Activated T-cell treated with anti-CD3 and anti-CD28 coated beads for 24 hours (primary cell): ENCODE measurements at places on chromosomes 16 and 17.

DNA sequence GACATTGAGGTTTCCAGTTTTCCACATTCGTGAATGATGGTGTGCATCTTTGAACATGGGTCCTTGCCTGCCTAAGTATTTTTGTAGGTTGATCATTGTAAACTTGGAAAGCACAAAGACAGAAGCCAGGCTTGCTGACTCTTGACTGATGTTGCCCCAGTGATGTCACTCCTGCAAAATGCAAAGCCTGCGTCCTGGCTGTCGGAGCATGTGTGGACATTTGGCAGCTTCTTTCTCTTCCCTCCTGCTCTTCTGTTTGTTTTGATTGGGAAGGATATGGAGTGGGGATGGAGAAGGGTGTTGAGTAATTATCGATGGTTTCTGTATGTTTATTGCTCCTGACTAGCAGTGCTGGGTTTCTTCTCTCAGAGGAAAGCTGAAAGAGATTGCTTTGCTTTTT is 3.2 kb downstream of the NDE1 start:
- DNase-seq = no peak

DNA sequence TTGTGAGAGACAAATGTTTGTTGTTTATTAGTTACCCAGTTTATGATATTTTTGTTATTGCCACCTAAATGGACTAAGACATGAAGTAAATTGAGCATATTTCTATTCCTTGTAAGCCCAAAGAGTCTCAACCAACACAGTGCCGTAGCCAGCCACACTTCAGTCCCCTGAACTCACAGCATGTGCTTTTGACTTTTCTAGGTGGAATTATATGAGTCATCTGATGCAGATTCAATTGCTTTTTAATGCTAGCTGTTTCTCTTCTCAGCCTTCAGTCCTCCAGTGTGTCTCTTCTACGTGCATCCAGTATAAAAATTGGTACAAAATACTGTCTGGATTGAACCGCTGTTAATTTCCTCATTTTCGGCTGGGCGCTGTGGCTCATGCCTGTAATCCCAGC is 39.0 kb downstream of the IQCK start:
- no peak for DNase-seq

DNA sequence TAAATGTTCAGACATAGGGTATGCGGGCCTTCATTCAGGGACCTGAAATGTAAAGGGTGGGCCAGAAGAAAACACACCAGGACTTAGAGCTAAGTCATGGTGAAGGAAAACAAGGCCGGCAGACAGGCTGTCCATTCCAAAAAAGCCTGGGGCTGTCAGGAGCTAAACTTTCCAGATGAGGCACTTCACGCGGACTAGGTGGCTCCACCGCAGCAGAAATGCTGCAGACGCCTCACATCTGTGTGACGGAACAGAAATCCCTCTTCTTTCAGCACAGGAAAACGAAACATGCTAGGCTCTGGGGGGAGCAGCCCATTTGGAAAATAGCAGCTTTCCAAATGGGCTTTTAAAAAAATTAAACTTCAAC is 88.7 kb downstream of the HS3ST3A1 start:
- no peak for DNase-seq

- DNase-seq = no peak
Observed at GRCh38 chr16:48381201-48381600, 4.0 kb downstream of the SIAH1 start.

GRCh38 chr16:4382795-4383357 is 11.2 kb downstream of the VASN start:
- no peak for DNase-seq

DNA sequence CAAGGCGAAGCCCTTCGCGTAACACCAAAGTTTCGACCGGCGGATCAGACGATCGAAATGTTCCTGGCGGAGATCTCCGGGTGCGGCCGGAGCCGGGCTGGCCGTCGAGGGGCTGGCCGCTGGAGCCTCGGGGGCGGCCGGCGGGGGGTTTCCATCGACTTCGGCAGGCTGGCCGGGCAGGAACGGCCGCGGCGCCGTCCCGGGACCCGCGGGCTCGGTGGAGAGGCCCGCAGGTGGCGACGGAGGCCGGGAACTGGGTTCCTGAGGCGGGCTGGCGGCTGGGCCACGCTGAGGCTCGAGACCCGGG is 1.1 kb downstream of the EPOP start:
- no peak for DNase-seq

GRCh38 chr16:88971371-88972097 is 5.5 kb downstream of the CBFA2T3 start:
- no peak for DNase-seq

- DNase-seq = no peak
Observed at GRCh38 chr17:70104791-70105523, 29.9 kb downstream of the KCNJ16 start.

- no peak for DNase-seq
Observed at GRCh38 chr17:69551212-69552010, 136.9 kb downstream of the MAP2K6 start.

GRCh38 chr17:58352596-58353388 is 791 bp upstream of the SUPT4H1 start:
- no peak for DNase-seq

DNA sequence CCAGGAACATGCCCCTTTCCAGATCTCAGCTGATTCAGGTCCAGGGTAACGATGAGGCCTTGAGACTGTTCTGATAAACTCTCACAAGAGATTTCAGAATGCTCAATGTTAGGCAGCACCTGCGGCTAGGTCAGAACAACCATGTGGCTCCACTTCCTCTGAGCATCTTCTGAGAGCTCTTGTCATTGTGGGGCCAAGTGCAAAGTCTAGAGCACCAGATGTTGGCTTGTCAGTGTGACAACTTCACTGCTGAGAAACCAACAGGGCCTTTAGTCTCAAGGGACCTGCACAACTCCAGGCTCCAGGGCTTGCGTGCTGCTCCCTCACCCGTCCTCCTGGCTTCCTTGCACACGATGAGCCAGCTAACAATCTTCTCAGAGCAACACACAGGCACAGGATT is 29.0 kb downstream of the FCSK start:
- no peak for DNase-seq

DNA sequence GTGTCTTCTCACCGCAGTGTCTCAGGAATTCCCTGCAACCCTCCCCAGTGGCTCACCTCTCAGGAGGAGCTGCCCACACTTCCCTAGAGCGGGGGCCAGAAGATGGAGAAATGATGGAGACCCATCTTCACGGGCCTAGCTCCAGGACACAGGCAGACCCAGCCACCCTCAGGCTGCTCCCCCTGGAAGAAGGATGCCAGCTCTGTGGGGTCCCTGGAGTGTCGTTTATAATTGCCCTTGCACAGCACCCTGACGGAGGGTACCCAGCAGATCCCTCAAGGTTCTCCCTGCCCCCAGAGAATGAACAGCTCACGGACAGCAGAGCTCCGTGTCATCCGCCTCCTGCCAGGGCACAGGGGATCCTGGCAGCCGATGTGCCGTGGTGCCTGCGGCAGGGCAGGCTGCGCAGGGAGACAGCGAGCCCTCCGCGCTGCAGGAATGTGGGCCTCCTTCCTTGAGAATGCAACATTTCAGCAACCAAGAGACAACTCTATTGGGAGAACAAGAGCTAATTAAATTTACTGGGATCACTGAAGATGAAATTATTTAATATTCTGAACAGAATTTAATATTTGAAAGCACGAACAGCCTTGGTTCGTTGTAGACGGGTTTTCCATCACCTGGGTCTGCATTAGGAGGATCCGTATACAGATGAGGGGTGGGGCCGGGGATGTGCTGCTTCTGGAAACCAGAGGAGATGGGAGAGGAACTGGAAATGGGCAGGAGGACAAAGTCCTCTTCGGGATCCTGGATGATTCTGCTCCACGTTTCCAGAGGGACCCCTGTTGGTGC is 21.0 kb upstream of the RBFOX3 start:
- no peak for DNase-seq

DNA sequence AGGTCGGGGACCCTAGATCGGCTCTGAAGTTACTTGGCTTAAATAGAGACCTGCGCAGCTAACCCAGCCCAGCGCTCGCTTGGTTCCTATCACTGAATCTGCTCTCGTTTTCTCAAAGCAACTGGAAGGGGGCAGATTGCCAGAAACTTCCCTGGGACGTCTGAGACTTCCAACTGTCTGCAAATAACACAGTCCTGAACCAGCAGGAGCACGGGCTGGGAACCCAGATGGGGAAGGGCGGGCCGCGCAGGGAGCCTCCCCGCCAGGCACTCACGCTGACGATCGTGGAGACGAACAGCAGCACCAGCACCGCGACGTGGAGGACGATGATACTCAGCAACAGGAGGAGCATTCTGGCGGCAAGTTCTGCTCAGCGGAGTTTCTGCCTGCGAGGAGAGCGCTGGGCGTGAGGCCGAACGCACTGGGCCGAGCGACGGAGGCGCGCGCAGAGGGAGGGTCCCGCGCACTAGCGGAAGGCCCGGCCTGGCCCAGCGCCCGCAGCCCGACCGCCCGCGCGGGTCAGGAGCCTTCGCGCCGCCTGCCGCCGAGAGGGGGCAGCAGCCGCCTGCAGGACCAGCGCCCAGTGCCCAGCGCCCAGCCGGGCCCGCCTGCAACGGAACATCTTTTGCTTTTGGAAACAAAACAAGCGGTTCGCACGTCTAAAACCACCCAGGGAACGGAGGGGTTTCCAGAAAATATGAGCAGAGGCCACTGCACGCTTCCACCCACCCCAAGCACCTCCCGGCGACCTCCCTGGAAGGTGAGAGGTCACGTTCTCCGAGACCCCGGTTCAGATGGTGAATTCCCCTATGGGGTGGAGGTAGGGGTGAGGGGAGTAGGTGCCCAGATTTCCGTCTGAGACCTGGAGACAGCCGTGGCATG is 4.5 kb downstream of the PMP22 start:
- peak; percentile 37 for DNase-seq

DNA sequence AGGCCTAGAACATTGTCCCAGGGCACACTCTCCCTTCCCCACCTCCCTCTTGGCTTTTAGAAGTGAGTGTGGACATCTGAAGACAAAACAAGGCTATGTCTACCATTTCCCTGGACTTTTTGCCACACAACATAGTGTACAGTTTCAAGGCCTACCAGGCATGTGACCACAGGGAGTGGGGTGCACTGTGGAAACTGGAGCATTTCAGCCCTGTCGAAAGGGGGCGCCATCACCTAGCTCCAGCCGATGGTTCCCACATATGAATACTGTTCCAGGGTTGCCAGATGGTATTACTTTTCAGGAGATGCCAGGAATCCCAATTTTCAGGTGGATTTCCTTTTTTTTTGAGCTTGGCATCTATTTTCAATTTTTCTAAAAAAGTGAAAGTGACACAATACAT is 140.7 kb downstream of the KATNIP start:
- no peak for DNase-seq

- DNase-seq = no peak
Observed at GRCh38 chr16:51072591-51072990, 78.5 kb downstream of the SALL1 start.

DNA sequence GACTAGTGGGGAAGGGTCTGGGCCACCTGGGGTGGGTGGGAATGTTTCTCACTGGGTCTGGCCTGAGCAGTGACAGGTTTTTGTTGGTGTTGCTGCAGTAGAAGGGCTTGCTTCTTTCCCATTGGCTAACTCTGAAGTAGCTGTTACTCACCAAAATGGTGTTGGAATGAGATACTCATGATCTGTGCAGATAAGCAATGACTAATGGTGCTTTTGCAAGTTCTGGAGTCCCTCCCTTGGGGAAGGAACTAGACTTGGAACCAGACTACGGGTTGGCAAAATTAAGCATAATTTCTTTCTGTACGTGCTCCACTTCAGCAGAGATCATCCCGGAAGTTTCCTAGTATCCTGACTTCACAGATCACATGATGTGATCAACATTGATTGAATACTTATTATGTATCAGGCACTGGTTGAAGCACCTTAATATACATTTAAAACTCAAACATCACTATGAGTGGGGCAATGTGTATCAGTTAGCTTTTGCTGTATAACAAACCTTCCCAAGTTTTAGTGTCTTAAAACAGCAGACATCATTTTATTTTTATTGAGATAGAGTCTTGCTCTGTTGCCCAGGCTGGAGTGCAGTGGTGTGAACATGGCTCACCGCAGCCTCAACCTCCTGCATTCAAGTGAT is 30.1 kb downstream of the CHP2 start:
- no peak for DNase-seq

DNA sequence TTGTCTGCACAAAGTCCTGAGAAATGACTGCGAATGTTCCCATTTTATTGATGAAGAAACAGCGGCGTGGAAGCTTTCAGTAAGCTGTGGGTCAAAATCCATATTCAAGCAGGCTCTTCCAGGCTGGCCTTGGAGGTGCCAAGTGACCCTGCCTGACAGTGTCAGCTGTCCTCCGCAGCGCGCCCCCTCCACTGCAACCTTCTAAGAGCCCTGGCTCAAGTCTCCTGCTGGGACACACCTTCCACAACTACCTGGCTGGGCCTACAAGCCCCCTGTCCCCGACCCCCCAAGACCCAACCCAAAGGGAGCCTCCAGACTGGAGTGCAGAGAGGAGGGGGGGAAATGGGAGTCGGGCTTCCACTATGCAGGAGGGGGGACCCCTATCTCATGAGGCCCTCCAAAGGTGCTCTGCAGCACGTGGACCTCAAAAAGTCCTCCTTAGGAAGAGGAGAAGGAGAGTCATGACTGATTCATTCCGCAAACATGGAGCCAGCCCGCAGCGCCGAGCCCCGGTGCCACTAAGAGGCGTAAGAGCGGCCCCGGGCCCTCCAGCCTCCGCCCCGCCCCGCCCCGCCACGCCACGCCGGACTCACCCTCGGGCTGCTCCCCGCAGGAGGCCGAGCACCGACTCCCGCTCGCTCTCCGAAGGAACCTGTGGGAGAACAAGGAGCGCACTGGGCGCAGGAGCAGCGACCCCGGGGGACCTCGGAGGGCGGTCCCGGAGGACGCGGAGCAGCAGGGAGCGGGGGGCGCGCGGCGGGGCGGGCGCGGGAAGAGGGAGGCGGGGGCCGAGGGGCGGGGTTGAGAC is 574 bp downstream of the MPP3 start:
- DNase-seq = no peak
